ENCODE measurements at places on chromosomes 7 and 10.

DNA sequence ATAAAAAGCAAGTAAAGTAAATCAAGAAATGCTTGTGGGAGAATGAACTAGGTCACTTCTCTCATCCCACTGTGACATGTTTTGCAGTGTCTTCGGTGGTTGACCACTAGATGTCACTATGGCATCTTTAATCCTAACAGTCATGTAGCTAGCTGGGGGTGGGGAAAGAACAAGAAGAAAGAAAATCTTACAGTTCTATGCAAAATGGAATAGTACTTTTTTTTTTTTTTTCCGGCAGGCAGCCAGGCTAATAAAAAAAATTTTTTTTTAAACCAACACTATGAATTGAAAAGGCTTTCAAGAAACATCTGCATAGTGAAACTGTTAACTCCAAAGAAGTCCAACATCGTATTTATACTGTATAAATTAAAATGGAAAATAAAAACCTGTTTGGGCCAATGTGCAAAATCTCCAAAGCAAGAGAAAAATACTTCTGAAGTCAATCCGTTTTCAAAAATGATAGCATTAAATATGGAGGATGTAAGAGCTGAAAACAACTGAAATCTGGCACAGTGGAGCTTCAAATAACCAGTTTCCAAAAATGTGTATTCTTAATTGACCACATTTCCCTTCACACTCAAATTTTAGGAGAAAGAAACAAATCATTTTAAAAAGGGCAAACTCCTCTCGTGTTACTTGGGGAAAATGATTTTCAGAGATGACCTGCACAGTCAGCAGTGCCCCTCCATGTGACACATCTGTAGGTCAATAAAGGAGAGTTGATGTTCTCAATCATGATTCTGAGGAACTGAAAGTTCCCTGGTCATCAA, 38.5 kb downstream of the CDK1 start:
- DNase-seq: no peak

DNA sequence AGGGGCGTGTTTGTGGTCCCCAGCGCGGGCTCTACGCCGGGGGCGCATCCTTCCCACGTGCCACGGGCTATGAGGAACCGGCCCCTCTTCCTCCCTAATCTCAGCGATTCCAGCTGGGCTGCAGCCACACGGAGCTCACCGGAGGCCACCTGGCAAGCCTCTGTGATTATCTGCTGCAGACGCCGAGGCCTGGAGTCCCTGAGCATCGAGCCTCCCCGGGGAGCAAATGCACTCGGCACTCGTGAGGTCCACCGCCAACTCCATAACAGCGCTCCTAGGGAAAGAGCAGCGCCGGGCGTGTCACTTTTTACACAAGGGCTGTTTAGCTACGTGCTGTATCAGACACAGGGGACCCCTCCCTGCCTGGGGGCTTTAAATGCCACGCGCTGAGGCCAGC, 101.2 kb downstream of the DYNC2I1 start:
- DNase-seq: no peak

DNA sequence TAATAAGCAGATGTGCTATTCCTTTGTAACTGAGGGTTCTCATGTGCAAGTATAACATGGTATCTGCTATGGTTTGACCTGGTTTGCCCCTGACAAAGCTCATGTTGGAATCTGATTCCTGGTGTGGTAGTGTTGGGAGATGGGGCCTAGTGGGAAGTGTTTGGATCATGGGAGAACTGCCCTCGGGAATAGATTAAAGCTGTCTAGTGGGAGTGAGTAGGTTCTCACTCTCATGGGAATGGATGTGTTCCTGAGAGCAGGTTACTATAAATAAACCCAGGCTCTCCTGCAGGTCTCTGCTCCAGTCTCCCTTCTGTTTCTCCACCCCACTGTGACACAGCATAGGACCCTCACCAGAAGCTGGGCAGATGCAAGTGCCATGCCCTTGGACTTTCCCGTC, 97.7 kb downstream of the ATE1 start:
- no peak for DNase-seq

- DNase-seq: no peak
Measured at GRCh38 chr10:88456730-88457129, 126.4 kb downstream of the RNLS start.

DNA sequence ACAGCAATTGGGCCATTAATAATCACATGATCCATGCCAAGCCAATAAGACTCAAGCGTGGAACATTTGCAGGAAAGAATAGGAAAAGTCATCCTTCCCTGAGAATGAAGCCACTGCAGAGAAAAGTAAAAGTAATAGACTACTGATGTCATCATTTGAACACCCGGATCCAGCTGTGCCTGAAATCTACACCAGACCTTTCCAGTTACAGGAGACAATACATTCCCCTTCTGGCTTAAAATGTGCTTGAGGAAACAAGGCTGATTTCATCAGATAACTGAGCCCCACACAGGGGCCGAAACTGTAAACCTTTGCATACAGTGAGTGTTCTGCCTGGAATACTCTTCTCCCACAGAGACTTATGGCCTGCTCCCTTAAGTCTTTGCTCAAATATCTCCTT, 232.8 kb downstream of the KCNMA1 start:
- no peak for DNase-seq

DNA sequence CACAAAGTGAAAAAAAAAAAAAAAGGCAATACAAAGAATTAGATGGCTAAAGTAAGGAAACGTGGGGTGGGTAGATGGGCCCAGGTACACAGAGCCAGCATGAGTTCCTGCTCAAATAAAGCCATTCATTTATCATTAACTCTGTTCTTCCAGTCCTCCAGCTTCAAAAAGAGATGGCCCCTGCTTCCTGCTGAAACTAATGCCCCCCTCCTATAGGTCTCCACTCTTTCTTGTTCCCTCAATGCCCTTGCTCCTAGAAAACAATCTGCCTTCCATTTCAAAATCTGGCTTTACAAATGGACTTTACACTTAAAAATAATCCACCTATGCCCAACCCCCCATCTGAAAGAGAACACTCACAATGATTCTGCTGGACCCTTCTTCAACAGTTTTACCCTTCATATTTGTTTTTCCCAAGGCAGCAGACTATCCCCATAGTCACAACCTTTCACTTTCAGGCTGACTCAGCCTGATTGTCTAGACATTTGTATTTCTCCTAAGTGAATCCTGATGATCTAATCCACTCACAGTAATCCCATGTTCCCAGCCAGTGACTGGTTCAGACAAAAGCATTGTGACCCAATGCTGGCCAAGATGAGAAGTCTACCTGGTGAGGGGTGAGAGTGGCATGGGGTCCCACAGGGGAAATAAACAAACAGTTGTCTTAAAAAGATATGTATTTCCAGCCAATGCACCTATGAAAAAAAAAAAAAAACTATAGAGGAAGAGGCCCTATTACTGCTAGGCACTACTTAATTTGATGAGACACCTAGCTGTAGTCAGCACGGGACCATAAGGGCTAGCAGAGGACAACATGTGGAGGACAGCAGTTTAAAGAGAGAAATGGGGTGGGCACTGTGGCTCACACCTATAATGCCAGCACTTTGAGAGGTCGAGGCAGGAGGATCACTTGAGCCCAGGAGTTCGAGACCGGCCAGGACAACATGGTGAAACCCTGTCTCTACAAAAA, 74.6 kb upstream of the GRID1 start:
- no peak for DNase-seq

DNA sequence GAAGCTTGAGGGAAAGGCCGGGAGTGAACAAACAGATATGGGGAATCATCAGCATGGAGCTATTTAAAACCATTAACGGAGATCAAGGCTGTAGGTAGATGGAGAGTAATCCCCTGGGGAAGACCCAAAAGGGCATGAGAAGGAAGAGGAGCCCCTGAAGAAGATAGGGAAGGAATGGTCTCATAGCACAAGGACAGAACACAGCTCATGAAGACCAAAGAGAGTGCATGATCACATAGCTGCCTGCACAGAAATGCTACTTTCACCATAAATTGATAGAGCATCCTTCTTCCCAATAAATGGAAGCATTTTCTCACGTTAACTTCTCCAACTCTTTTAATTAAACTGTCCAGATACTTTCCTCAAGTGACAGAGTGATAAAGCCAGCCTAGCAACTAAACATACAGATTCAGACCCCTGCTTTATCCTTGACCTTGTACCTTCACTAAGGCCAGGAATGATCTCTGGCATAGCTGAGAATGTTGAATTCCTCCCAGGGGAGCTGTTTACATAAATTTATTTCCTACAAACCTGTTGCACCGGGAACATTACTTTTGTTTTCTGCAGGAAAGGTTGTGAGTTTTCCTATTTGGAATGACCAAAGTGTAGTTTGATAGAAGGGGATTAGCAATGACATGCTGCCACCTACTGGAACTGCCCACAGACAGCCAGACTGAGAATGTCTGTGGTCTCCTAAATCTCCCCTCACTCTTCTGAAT, 110.8 kb upstream of the LRGUK start:
- DNase-seq: no peak

- DNase-seq: no peak
Measured at GRCh38 chr7:81611805-81612204, 158.0 kb downstream of the HGF start.

DNA sequence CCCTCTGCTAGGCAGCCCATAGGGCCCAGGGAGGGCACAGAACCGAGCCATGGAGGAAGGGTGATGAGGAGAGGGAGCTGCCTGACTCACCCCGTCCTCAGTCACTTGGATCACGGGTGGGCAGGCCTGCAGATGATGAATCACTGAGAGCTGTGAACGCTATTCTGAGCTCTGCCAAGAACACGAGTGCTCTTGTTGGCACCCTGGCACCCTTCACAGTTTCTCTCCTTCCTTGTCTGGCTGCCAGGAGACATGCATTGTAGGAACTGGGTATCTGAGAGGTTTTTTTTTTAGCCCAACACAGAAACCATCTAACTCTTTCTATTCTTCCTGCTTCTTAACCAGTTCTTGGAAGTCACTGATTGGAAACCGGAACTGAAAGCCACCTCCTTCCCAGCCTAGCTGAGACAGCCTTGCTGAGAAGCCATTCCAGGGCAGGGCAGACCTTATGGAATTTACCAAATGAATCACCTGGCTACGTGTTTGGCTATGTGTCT, 82.1 kb downstream of the SLC37A3 start:
- DNase-seq: no peak

DNA sequence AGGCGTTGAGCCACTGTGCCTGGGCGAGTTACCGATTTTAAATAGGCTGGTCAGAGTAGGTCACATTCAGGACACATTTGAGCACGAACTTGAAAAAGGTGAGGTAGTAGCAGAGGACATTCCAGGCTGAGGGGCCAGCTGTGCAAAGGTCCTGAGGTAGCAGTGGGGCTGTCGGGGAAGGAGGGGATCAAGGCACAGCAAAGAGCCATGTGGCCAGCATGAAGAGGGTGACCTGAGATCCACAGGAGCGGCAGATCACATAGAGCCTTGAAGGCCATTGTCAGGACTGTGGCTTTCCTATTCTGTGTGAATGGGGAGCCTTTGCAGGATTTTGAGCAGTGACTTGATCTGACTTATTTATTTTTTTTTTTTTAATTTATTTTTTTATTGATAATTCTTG, 6.5 kb downstream of the ZAN start:
- no peak for DNase-seq

DNA sequence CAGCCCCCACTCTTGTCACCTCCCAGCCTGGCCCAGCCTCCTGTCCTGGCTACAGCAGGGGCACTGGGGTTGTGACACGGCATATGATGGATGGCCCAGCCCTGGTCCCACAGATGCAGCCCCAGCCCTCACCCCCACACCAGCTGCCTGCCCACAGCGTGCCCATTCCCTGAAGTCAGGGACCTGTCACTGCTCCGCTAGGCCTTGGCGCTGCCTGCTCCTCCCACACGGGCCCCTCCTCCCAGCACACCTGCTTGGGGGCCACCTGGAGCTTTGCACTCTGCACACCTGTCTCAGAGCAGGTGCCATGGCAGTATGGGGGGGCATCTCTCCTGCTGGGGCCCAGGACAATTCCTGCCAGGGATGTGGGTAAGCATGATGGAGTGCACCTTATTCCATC, 3.5 kb downstream of the GCK start:
- DNase-seq: no peak

- no peak for DNase-seq
Measured at GRCh38 chr10:124353091-124353815, 65.5 kb downstream of the OAT start.

DNA sequence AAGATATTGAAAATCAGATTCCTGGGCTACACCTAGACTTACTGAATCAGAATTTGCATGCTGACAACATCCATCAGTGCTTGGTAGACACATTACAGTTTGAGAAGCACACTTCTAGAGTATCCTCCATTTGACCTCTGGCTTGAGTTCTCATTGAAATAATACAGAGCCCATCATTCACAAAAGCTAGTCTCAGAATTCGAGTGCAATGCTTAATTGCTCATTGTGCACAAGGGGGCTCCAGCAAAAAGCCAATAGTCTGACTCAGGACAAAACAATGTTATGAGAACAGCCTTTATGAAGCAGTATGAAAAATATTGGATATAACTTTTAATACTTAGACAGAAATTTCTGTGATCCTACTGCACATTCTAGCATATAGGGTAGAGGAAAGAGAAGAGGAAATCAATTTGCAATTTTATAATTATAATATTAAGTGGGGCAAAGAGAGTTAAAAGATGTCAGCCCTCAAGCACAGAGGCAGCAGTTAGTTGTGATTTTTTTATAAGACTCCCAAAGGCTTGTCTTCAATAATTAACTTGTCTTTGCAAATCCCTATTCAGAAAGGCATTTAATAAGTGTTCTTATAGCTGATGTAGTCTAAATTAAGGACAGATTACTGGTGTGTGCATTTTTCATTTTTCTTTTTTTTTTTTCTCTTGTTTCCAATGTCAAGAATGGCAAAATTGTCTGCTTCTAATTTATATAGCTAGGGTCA, 105.8 kb upstream of the ANK3 start:
- DNase-seq: no peak

GRCh38 chr10:102208311-102209035, 17.6 kb upstream of the ELOVL3 start:
- DNase-seq: no peak

- DNase-seq: no peak
Measured at GRCh38 chr7:20778063-20778721, 8.5 kb downstream of the SP8 start.

GRCh38 chr10:68053553-68053952, 21.5 kb downstream of the HERC4 start:
- DNase-seq: no peak

DNA sequence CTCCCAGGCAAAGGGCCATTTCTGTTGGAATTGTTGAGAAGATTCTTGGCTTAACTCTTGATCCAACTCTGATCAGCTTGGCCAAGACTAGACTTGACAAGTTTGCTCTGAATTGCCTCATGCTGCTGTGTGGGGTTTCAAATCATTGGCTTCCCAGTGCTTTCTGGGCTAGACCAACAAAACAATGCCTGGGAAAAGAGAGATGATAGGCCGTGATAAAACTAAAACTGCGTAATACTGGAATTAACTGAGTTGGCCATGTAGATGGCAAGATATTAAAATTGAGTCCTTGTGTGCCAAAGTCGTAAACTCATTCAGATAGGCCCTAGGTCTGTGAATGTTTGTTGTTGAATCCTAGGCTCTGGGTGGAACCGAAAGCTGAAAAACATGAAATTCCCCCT, 222.6 kb downstream of the MGMT start:
- no peak for DNase-seq

DNA sequence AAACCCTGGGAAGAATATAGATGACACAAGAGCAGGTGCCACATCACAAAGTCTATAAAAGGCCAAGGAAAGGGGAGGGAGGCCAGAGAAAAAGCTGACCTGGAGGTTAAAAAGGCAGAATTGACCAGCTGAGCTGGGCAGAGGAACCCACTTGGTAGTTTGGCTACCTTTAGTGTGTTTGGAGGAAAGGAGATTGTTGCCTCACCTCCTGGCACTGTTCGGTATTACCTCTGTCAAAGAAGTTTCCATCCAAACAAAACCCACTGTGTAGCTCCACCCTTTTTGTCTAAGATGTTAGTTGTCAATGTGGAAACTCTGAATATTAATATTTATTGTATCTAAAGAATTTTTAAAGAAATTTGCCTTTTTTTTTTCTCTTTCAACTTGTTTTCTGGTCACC, 23.4 kb downstream of the ENTPD7 start:
- no peak for DNase-seq

GRCh38 chr10:615583-616152, 73.8 kb downstream of the DIP2C start:
- no peak for DNase-seq
